Nephron progenitor cell (in vitro differentiated cells): ENCODE measurements at places on chromosomes 12 and 14.

DNA sequence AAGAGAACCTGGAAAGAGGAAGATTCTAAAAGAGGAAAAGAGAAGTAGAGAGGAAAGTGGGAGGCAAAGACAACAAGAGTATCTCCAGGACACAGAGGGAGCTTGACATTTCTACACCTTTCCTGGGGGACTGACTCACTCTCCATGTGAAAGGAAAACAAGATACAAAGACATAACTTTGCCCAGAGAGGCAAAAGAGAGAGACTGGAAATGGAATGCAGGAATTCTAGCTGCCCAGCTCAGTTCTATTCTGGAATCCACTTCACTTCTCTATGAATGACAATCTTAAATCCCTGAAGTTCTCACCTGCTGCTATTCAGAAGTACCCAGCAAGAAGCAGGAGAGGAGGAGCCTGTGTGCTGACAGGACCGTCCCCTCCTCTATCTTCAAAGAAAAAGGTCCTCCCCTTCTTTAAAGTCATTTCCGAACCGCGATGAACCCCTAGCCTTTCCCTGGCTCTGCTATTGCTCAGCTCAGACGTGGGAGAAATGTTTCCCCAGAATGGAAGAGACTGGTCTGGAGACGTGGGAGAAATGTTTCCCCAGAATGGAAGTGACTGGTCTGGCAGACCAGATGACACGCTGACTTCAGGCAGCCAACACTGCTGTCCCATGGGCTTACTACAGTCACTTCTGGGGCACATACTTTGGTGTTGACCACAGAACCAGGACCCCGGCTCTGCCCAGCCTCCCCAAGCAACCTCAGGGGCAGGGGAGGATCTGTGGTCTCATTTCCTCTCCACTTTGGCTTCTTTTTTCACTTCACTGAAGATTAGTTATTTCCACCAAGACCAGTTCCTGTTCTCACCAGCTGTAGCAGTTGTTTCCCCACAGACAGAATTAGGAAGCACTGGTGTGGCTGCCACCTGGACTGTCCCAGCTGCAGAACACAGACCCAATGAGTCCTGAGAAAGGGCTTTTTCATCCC lies 8.3 kb downstream of the FMNL3 start:
- no peak for DNase-seq

GRCh38 chr12:65881965-65882413 lies 57.7 kb downstream of the HMGA2 start:
- no peak for DNase-seq

- DNase-seq, result no peak
These were observed 330.4 kb downstream of the TMEM121 start for GRCh38 chr14:105856676-105857219.

GRCh38 chr14:100122481-100123223 lies 36.8 kb downstream of the DEGS2 start:
- no peak for DNase-seq

DNA sequence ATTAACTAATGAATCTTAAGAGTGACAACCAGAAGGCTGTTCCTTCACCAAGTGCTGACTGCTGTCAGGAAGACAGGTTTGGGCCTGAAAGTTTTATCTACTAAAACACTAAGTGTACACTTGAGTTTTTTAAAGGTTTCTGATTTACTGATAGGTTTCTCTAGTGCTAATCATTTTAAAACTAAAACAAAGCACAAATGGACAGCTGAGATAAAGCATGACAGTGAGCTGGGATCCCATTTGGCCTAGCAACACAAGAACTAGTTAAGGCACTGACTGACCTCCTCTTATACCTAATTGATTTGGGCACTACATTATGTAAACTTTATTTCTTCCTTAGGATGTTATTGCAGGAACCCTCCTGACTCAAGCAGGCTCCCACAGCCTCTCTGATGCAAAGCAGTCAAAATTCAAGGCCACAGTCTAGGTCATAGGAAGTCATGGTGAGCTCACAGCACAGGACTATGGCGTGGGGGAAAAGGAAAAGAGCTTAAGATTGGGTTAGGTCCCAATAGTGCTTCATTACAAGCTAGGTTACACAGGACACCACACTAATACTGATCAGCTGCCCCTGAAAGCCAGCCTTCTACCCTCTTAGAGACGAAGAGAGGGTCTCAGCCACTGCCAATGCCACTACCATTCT lies 3.5 kb downstream of the STXBP6 start:
- DNase-seq, result no peak

DNA sequence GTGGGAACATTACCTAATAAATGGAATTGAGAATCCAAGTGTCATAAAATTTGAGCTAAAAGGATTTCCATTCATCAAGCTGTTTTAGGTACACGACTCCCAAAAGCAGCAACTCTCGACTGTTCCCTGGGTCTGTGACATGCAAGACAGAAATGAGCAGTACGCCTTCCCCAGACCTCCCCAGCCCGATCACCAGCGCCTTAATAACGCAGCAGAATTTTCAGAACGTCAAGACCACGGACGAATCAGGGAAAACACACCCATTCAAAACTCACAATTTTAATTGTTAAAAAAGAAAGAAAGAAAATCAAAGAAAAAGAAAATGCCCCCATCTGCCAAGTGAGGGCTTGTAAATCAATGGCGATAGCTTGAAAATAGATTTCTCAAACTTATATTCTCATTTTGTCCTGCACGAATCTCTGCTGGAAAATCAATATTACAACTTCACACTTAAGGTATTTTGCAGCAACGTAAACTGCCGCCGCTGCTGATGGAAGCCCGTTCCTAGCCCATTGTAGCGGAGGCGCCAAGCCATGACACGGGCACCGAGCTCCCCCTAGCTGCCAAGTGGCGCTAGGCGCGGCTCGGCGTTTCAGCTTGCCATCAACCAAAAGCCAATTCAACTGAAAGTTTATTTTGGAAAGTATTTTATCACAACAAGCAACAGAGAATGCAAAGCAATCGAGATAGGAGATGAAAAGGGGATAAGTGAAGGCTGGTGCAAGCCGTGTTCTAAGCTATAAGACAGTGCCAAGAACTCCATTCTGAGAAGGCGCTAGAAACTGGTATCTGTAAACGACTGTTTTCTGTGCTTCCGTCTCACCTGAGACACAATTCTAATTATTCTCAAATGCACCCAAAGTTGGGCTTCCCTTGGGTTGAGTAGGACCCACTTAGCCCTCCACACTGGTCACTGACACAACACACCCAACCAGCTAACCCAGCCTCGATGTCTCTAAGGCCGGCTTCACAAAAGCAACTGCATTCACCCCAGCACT lies 5.5 kb downstream of the BCL11B start:
- DNase-seq, result peak; percentile 88

DNA sequence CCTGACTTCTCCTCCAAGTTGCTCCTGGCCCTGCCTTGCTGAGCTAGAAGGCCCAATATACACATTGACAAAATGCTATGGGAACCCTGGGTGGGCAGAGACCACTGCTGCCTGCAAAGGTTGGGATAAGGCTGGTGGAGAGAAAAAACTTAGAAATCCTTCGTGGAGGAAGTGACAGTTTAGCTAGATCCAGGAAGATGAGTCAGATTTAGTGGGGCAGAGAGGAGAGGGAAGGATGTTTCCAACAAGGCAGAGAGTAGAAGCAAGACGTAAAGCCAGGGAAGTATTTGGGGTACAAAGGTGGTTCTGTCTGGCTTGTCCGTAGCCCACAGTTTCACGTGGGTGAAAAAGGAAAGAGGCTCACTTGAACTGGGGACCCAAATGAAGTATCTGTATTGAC lies 69.0 kb upstream of the CLMN start:
- no peak for DNase-seq

GRCh38 chr14:93533842-93534241 lies 103.1 kb downstream of the UNC79 start:
- DNase-seq, result no peak

DNA sequence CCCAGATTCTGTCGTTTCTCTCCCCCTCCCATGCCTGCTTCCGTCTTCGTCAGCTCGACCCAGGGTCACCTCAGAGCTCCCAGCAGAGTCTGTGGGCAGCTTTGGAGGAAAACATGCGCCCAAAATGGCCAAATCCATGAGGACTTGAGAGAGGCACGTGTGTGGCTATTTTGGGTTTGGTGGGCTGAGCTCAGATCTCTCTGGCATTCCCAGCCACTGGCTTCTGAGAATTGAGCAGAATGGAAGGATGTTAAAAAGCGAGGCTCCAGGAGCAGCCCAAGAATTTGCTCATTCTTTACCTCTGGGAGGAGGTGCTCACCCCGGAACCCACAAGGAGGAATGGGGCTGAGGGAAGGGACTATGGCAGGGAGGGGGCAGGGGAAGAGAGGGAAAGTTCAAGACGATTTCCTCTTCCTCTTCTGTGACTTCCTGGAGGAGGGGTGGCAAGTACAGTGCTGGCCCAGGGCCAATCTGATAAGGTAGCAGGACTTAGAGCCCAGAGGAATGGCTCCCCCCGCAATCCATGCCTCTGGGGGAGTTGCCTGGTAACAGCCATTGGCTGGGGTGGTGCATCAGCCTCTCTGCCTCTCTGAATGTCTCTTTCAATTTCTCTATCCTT lies 20.1 kb downstream of the TSPAN9 start:
- no peak for DNase-seq

DNA sequence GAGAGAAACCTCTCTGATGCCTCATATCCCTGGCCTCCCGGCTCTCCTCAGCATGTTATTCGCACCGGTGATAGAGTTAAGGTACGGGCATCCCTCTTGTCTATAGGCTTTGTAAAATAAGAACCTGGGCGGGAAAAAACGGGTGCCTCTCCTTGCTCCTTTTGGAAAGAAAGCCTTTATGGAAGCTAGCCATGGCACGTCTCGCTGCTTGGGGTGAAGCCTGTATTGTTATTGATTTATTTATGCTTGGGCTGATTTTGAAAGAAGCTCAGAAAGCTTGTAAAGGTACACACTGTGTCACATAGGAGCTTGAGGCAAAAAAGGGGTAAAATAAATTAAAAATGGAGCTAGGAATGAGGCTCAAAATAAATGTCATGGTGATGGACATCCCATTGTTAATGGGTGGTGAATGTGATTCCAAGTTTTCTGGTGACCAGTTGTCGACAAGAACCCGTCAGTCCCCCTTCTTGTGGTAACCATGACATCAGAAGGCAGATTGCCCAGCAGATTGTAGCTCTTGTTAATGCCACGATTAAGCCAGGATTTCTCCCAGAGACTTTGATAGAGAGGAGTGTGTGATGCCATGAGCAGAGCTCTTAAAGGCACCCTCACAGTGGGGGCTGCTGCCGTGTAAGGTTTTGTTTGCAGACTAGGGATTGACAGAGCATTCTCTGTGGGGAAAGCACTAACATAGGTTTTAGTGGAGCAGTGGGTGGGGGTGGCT lies 50.4 kb upstream of the ASPG start:
- DNase-seq, result no peak

GRCh38 chr12:78628491-78629100 lies 236.0 kb upstream of the SYT1 start:
- DNase-seq, result no peak

DNA sequence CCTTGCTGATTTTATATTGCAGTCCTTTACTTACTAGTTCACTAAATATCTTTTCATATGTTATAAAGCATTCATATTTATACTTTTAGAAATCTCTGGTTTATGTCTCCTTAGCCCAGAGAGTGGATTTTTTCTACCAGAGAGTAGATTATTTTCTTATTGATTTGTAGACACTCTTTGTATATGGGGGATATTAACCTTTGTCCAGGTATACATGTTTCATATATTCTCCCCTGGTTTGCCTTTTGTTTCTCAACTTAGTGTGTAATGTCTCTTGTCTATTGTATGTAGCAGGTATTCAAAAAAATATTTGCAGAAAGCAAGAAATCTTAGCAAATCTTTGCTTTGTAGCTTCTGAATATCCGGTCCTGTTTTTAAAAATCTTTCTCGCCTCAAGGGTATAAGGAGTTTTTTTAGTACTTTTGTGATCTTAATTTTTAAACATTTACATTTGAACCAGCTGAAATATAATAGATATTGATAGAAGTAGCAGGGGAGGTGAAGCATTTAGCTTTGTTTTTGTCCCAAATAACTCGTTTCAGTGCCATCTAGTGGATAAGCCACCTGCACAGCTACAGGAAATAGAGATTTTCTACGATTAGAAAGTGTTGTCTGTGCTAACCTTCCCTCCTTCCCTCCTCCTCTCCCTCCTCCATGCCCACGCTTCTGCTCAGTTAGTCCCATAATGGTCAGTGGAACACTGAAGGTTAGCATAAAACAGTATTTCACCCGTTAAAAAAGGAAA lies 97.0 kb downstream of the PHETA1 start:
- DNase-seq, result no peak

DNA sequence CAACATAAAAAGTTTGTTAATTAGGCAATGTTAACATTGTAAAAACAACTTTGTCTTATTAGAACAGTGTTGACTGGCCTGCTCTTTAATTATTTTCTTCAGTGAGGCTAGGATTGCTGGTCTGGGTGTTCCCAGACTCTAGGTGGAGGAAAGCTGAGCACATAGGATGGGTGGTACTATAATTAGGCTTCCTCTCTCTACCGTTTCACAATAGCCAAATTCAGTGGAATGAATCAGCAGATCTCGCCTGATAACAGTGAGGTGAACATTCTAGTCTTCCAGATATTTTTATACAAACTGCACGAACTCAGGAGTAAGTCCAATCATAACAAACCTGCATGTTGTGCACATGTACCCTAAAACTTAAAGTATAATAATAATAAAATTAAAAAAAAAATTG lies 11.9 kb downstream of the PTGDR start:
- DNase-seq, result no peak

DNA sequence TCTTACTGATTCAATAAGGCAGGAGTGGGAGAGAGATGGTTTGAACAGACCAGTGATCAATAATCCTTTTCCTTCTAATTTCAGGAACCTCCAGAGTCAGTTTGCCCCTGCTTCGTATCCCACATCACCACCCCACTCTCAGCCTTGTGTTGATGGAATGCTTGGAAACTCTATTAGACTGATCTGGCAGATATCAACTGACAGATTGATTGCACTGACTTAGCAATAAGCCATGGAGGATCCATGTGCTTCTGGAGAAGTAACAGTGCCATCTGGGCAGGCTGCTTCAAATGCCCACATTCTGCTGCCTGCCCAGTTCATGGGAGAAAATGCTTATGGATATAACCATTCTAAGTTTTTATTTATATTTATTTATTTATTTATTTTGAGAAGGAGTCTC lies 218.0 kb downstream of the SLC2A13 start:
- no peak for DNase-seq

DNA sequence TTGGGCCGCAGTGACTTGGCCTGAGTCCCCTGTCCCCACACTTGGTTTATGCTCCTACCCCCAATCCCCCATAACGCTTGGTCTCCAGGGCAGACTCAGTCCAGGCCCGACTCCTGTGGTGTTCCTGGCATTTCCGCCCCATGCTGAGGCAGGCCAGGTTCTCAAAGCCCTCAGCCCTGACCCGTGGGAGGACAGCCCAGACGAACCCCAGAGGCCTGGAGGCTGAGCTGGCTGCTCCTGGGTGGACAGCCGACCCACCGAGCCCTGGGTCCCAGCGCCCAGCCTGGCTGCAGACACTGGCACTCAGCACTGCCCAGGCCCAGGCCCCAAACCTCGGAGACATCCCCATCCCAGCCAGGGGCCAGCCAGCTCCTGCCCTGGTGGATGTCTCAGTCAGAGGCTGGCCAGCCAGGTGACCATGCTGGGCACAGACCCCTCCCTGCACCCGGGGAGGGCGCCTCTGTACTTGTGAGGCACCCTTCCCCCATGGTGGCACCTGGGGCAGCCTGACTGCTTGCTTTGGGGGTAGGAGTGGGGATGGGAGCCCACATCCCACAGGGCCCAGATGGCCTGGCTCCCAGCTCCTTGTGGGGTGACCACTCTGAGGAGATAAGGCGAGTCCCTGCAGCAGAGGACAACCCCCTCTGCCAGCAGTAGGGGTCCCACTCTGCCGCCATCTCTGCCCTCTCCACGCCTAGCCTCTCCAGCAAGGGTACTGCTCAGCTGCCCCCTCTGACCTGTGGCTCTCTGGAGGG lies 1.4 kb downstream of the PLD4 start:
- no peak for DNase-seq

- DNase-seq, result no peak
These were observed 116.6 kb upstream of the MED13L start for GRCh38 chr12:116393859-116394650.

- no peak for DNase-seq
These were observed 297.5 kb downstream of the RPAP3 start for GRCh38 chr12:47408171-47408871.
